ENCODE measurements at places on chromosomes 5 and 9.

GRCh38 chr5:53429706-53430105, 50.7 kb upstream of the FST start:
- no peak for DNase-seq

GRCh38 chr5:119795768-119796167, 166.4 kb downstream of the FAM170A start:
- DNase-seq = no peak

DNA sequence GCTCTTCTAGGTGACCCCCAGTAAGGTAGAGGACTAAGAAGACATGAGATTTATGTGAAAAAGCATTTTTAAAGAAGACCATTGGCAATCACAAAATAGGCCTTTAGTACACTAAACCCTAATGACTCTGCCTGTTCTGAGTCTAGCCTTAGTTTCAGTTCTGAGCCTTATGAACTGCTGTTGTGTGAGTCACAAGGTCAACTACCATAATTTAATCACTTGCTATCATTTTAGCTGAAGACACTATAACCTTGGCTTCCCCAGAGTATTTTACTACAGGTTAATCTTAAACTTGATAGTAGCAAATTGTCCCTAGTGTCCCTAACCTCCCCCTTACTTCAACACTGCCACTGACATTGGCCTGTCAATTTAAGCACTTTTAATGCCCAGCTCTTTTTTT, 34.4 kb downstream of the APC start:
- DNase-seq = no peak

- no peak for DNase-seq
Observed at GRCh38 chr5:1320436-1321344, 24.2 kb downstream of the CLPTM1L start.

GRCh38 chr9:19255821-19256220, 25.3 kb downstream of the DENND4C start:
- DNase-seq = no peak

GRCh38 chr5:126799780-126800179, 22.8 kb downstream of the LMNB1 start:
- DNase-seq = no peak

GRCh38 chr5:7329141-7329540, 66.8 kb upstream of the ADCY2 start:
- DNase-seq = no peak

GRCh38 chr9:89508951-89509615, 11.2 kb upstream of the SEMA4D start:
- no peak for DNase-seq

- DNase-seq = no peak
Observed at GRCh38 chr9:124209279-124209678, 48.5 kb upstream of the NEK6 start.

GRCh38 chr9:36158917-36159316, 10.3 kb upstream of the CCIN start:
- DNase-seq = no peak

- no peak for DNase-seq
Observed at GRCh38 chr5:23655674-23656073, 148.3 kb downstream of the PRDM9 start.

- DNase-seq = no peak
Observed at GRCh38 chr5:60492958-60493357, 207.0 kb downstream of the DEPDC1B start.

DNA sequence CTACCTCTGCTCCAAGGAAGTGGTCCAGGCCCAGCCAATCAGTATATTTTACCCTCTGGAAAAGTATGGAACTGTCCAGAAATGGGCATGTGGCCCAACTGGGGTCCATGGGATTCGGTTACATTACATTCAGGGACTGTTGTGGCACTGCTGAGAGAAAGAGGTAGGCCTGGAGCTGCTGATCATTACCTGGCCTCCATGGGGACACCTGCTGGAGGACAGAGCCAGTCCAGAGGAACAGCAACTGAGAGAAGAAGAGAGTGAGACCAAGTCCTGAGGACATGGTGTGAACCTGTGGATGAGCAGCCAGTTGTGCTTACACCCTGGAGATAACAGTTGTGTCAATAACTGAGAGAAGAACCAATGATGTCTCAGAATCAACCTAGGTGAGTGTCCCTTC, 48.2 kb downstream of the HMHB1 start:
- no peak for DNase-seq
